ENCODE measurements at places on chromosomes 6 and 20.

DNA sequence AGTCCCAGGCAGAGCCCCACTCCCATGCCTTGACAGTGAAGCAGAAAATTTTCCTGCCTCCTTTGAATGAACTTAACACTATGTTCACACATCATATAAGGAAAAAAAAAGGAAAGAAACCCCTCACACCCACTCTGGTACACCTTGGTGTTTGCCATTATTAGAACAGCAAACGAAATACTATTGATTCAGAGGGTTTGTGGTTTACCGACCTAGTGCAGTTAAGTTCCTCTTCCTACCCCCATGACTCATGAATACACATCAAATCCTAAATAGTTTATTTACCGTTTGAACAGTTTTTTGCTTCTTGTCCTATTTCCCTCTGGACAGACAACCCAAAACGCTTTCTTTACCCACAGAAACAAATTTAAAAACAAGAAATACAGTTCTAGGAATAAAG lies 237.7 kb downstream of the FOXA2 start:
- no peak for DNase-seq

DNA sequence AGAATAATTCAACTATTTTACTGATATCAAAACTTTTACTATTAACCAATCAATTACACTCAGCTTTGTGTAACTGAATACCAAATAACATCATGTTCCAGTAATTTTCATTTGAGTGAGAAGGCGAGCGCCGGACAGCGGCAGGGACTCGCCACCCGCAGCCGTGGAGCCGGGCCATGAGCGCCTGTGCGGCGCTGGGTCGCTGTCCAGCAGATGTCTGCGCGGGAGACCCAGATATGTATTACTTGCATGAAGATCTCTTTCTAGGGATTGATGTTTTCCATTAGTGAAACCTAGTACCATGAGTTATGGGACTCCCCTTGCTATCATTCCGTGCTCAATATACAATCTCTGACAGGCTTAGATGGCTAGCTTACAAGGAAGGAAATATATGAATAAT lies 245.1 kb upstream of the PRSS16 start:
- DNase-seq, result no peak

DNA sequence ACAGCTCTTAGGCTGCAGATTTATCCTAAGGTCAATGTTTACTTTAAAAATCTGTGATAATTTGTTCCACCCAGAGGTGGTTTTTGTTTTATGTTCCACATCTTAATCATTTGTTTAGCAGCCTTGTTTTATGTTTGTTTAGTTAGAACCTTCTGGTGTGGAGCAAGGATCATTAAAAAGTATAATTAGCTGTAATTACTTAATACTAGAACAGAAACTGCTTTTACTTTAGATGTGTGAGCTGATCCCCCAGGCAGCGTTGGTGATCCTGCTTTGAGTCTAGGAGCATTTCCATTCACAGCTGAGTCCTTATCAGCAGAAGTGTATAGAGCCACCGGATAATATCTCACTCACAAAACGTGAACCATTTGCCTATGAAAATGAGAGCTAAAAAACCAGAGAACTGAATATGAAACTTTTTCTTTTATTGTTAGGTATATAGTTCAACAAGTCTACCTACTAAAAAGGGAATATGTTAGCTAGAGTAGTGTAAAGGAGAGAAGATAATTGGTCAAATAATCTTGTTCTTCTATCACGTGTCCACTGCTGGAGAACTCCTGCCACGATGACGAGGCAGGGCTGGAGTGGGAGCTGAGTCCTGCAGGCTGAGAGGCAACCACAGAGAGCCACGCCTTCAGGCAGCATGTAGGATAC lies 78.5 kb downstream of the TRMT11 start:
- no peak for DNase-seq

GRCh38 chr6:39208223-39208739 lies 21.0 kb downstream of the KCNK5 start:
- no peak for DNase-seq

- no peak for DNase-seq
Measured at GRCh38 chr6:31495580-31495979, 2.4 kb upstream of the MICB start.

- DNase-seq, result no peak
Measured at GRCh38 chr6:54646069-54646950, 200.3 kb upstream of the FAM83B start.

GRCh38 chr6:159315562-159315961 lies 146.4 kb downstream of the FNDC1 start:
- no peak for DNase-seq

GRCh38 chr20:51747182-51747911 lies 20.8 kb downstream of the ATP9A start:
- DNase-seq, result no peak
